GF-D8 (cell line): ENCODE measurements at places on chromosomes 6 and 20.

DNA sequence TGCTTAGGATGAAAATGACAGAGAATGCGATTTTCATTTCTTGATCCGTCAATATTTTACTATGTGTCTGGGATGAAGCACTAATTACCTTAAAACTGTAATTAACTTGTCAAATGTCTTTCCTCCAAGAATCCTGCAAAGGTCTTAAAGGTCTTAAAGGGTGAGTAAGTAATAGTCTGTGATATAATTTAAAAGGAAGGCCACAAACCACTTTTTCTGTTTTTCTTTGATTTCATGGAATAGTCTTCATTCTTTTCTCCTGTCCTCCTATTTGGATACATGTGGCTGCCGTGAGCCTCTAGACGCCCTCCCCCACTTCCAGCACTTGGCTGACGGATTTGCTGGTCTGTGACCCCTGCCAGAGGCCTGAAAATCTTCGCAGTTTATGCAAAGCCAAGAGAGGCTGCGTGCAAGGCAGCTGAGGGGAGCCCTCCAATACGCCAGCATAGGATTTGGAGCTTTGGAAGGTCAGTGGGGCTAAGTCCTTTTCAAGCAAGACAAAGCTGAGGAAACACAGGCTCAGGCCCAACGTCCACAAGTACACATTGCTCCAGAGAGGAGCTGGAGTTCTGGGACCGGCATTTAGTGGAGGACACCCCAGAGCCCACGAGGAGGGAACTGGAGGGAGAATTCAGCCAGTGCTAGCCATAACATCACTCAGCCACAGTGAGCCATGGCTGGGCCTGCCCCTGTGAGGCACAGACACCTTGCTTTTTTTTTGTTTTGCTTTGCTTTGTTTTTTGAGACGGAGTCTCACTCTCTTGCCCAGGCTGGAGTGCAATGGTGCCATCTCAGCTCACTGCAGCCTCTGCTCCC, 382.6 kb downstream of the SMOC2 start:
- no peak for DNase-seq

DNA sequence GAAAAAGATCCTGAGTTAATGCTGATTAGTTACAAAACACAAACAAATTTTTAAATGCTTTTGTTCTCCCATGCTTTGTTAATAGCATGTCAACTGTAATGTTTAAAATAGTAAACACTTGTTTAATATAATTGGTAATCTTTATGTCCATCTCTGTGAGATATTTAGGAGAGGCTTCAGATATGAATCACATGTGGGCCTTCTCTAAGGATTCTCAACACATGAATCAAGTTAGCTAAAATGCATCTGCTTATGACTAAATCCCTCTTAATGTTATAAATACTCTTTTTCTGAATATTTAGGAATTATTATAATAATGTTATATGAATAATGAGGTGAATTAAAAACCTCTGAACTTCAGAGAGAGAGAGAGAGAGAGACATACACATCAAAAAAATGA, 345.9 kb upstream of the MANEA start:
- DNase-seq: no peak

DNA sequence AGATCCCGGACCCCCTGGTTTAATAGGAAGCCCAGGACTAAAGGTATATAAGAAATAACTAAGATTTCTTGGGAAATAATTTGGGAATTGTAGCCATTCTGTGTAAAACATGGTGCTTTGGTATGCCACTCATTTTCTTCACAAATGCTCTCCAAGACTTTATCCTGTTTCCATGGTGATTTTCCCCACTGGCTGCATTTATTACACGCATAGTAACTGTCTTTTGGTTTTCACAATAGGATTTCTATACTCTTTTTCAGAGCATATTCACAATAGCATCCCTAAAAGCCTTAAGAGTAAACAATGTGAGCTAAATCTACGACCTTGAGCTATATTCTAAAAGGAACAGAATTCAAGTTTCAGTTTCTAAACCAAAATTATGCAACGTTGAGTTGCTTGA, 160.8 kb downstream of the COL9A1 start:
- no peak for DNase-seq

DNA sequence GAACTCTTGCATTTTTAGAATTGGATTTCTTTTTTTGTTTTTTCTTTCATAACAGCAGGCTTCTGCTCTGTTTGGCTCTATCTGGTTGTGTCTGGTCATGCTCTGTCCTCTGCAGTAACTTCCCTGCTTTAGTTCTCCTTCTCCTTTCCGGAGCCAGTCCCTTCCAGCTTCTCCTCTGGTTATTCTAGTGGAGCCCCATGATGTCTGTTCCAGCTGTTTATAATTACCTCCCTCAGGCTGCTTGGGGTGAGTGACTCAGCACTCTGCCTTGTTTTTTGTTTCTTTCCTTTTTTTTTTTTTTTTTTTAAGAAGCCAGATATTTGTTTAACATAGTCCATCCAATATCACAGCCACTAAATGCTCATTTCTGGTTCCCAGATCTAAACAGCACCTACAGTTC, 409.6 kb downstream of the MAFB start:
- no peak for DNase-seq
